ENCODE measurements at places on chromosomes 1 and 21.

- no peak for DNase-seq
Observed at GRCh38 chr1:14585728-14586127, 12.8 kb upstream of the KAZN start.

GRCh38 chr1:43954036-43954435 lies 7.3 kb downstream of the IPO13 start:
- no peak for DNase-seq

GRCh38 chr1:23798662-23799142 lies 1.9 kb downstream of the GALE start:
- no peak for DNase-seq

DNA sequence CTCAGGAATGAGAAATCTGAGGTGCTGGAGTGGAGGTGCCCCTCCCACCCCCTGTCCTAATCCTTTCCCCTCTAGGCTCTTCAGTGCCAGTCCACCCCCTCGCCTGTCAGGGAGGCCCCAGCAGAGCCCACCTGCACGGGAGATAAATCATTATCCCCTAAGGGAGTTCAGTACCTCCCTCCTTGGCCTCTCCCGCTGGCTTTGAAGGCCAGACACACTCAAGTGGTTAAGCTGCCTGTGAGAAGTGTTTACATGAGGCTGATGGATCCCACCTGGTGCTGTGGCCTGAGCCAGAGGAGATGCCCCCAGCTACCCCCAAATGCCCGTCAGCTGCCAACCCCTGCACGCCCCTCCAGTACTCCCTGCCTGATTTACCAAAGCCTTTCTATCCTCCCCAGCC lies 3.7 kb downstream of the RSPO1 start:
- no peak for DNase-seq

- no peak for DNase-seq
Observed at GRCh38 chr1:8349961-8350360, 32.0 kb downstream of the SLC45A1 start.

GRCh38 chr1:196196486-196196885 lies 411.8 kb downstream of the KCNT2 start:
- DNase-seq, result no peak

Data from heart left ventricle (tissue), 16 donors.